ENCODE measurements at places on chromosomes 16 and 17. TPM values are rescaled to one million over a fixed set of nuclear protein-coding genes. Genes with fewer than 3 reads are reported as not detected.

DNA sequence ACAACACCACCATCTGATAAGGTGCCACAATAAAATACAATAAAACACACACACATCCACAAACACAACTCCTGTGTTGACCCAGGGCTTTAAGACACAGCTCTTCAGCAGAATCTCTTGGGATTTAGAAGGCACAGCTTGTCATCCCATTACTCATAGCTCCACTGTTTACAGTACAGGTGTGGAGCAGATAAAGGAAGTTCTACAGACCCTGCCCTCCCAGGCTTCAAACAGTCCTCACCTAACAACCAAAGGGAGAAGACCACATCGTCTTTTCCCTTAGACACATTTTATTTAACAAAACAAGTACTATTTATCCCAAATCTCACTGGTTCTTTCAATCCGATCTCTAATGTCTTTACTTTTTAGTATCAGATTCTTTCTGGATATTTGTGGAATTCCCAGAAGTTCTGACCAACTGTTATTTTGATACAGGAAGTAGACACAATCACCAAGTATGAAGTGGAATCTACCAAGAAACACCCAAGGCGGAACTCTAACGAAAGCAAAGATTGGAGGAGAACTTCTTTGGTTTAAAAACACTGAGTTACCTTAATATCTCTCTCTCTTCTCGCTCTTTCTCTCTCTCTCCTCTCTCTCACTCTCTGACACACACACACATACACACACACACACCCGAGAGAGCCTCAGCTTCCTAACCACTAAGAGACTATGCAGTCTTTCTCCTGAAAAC, 46.1 kb downstream of the CYTH1 start:
- DNase-seq: no peak

The TBC1D3E gene
- not detected for total RNA-seq

DNA sequence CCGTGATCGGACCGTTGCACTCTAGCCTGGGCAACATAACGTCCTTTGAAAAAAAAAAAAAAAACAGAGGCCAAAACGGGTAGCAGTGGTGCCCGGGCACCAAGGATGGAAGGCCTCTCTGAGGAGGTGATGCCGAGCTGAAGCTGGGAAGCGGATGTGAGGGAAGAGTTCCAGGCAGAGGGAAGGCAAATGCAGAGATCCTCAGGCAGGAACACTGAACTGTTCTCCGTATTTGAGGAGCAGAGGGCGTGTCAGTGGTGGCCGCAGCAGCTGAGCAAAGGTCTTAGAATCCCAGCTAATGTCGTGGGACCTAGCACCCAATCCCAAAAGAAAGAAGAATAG, 656 bp upstream of the KCTD13 start:
- no peak for DNase-seq

The SLC5A10 gene
- not detected for total RNA-seq

The SLC35G6 gene
- not detected for total RNA-seq

DNA sequence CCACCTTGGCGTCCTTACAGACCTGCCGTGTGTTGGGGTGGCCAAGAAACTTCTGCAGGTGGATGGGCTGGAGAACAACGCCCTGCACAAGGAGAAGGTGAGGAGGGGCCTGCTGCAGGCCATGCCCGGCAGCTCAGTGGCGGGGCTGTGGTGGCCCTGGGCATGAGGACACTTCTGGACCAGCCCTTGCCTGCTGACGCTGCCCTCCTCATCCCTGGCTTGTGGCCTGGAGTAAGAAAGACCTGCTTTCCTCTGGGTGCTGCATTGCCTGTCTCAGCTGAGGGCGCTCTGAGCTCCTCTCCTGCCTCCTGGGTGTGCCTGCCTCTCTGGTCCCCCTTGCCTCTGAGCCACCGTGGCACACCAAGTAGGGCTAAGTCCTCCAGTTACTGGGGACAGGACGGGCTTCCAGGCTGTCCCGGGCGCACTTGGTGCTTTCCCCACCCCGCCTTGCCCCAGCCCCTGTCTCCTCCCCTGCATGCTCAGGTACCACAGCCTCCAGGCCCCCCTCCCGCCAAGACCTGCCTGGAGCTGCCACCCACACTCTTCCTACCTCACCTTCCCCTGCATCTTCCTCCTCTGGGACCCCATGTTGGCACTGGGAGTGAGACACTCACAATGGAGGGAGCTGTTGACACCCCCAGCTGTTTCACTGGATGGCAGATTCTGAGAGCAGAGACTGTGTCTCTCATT, 8.7 kb downstream of the ENDOV start:
- no peak for DNase-seq

GRCh38 chr17:47311420-47311819, 12.3 kb upstream of the EFCAB13 start:
- DNase-seq: no peak

GRCh38 chr17:82815790-82816305, 24.0 kb downstream of the ZNF750 start:
- no peak for DNase-seq

GRCh38 chr16:2751577-2752034, 832 bp upstream of the SRRM2 start:
- DNase-seq: no peak

DNA sequence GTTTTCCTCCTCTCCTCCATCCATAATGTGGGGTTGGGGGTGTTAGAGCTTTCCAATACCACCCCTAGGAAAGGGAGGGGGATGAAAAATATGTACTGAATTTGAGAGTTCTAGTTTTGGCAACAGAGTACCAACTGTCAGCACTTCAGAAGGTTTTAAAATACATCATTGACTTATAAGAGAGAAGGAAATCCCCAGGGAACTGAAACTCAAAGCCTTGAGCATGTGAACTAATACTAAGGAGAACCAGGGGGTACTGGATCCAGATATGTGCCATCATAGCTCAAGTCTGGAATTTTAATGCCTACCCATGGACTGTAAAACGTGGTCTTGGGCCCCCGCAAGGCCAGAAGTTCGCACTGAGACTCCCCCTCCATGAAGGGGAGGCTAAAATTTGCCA, 15.8 kb downstream of the CACNG5 start:
- DNase-seq: no peak

- DNase-seq: no peak
These were observed 31.8 kb upstream of the PSMD7 start for GRCh38 chr16:74264811-74265210.

The KAT2A gene
- 45.3 TPM for total RNA-seq

The GPR179 gene
- total RNA-seq: 0.35 TPM

The PLXDC1 gene
- total RNA-seq: 14.4 TPM

DNA sequence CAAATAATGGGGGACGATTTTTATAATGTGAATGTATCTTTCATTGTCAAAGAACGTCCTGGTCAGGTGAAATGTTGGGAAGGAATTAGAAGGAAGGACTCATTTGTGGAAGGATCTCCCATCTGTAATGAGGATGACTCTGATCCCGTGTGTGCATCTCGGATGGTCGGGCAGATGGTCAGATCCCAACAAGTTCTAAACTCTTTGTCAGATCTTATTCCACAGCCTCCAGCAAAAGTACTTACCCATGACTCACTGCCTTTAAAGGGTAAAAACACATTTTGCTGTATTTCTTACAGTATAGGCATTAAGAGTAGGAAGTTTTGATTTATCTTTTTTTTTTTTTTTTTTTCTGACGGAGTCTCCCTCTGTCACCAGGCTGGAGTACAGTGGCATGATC, 539 bp upstream of the KRTAP4-8 start:
- DNase-seq: no peak

- no peak for DNase-seq
These were observed 35.4 kb downstream of the SPAG9 start for GRCh38 chr17:51085150-51085805.
